NCI-H1092 treated with DMSO at 0.1 percent for 48 hours (cell line): ENCODE measurements at places on chromosomes 1 and 21.

- no peak for DNase-seq
These were observed 13.0 kb downstream of the BTBD19 start for GRCh38 chr1:44821240-44821715.

DNA sequence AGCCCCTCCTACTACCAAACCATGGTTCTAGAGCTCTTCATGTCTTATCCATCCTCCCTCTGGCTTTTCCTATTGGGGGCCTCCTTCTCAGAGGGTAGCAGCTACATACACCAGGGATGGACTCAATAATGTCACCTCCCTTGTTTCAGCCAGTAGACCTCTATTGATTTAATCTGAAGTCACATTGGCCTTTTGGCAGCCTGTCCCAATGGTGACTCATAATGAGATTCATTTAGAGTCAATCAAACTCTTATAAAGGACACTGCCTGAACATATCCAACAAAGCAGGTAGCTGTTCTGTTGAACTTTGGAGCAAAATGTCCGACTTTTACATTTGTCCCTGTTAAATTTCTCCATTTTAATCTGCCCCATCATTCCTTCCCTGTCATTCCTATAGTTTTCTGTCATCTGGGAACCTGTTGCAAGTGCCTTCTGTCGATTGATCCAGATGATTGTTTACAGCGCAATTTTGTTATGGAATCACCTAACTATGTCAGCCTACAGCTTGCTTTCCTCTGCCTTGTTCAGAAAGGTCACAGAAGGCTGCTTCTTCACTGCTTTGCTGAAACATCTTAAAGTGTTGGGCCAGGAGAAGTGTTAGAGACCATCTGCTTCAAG is 105.9 kb downstream of the ETS2 start:
- no peak for DNase-seq

DNA sequence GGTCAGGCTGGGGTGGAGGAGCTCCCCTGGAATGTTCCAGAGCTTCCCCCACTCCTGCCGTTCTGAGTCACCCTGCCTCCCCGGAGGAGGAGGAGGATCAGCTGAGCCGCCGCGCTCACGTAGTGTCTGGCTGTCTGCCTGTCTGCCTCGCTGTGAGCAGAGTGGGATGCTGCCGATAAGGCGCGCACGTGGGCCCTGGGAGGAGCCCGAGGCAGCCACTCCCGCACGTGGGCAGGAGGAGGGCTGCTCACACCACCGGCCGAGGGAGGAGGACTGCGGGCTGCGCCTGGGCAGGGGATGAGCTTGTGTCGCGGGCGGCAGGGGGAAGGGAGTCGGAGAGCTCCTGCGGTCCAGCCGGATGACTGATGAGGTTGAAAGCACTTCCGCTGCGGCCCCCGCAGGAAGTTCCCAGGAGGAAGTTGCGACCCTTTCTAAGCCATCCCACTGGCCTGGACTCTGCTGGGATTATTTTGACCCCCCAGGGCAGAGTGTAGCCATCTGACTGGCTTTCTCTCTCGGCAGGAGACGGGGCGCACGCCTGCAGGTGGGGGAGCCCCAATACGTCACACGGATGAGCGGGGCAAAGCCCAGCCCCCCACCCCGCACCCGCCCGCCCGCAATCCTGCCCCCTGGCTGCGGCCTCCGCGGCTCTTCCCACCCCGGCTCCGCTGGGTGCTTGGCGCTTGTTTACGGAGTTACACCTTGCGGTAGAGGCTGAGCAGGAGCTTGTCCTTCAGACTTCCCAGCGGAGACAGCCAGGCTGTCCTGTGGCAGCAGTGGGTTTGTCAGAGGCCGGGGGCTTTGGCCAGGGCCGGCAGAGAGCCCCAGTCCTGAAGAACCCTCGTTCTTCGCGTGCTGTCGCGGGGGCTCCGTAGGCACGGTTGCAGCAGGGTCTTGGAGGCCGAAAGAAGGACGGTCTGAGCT is 9.8 kb downstream of the PDXK start:
- peak; percentile 85 for DNase-seq

- no peak for DNase-seq
These were observed 14.8 kb downstream of the PI4KB start for GRCh38 chr1:151312411-151312810.

DNA sequence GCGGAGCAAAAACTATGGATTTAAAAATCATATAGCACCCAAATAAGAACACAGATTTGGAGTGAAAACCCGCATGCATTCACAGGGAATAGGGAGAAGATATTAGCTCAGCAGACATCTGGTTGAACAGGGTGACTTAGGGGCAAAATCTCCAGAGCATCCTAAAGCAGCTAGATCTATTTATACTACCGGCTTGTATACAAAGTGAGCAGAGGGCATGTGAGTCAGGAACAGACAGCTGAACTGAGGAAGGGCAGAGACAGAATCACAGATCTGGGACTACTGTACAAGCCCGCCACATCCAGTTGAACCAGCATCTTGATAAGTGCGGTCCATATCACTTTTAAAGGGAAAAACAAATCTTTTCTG is 35.2 kb upstream of the EXOSC10 start:
- no peak for DNase-seq

DNA sequence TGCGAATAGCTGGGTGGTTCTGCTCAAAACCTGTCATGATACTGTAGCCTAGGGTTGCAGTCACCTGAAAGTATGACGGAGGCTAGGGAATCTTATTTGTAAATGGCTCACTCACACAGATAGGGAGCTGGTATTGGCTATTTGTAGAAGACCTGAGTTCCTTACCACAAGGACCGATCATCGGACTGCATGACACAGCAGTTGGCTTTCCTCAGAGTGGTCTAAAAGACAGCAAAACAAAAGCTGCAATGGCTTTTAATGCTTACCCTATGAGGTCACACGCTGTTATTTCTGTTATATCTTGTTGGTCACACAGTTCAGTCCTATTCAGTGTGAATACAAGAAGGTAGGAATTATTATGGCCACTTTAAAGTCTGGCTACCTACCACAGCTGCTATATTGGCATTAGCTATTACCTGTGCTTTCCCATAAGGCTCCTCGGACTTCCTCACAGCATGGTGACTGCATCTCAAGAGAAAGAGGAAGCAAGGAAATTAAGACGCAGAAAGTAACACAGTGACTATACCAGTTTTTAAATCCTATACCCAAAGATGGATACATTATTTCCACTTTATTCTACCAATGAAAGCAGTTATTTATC is 68.4 kb upstream of the LRRC7 start:
- DNase-seq, result no peak

- no peak for DNase-seq
These were observed 149.3 kb upstream of the KIAA0040 start for GRCh38 chr1:175341631-175342429.

- DNase-seq, result no peak
These were observed 24.0 kb upstream of the ADARB1 start for GRCh38 chr21:45050345-45050796.
